ENCODE measurements at places on chromosomes 7 and 10.

DNA sequence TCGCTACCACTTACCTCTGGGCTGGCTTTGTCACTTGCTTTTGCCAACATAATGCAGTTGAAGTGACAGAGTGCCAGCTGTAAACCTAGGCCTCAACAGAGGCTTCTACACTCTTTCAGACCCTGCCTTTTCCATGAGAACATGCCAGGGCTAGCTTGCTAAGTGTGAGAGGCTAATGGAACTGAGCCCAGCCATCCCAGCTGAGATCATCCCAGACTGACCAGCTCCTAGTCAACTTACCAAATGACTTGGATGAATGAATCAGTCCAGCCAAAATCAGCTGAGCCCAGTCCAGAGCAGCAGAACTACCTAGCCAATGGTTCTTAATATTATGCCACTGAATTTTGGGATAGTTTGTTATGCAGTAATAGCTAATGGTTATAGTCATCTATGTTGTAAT lies 34.7 kb upstream of the MKLN1 start:
- no peak for DNase-seq

GRCh38 chr10:103685880-103686669 lies 169.3 kb downstream of the SH3PXD2A start:
- DNase-seq = peak; percentile 62

GRCh38 chr7:145860809-145861208 lies 255.8 kb upstream of the CNTNAP2 start:
- DNase-seq = no peak

DNA sequence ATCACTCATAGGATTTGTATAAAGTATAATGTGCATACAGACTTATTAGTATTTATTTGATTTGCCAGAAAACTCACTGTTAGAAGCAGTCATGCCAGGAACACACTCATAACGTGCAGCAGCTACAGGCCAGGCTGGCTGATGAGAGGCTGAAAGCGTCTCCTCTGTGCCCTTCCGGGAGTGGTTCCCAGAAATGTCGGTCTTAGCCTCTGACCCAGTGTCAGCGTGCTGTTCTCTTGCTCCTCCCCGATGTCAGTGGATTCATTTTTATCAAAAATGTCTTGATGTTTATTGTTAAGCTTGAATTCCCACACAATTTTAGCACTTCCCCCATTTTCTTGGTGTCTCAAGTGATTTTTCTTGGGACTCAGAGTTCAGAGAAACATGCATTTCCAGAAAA lies 33.3 kb upstream of the GARS1 start:
- no peak for DNase-seq

GRCh38 chr7:17084166-17084475 lies 202.3 kb upstream of the AGR3 start:
- DNase-seq = no peak

DNA sequence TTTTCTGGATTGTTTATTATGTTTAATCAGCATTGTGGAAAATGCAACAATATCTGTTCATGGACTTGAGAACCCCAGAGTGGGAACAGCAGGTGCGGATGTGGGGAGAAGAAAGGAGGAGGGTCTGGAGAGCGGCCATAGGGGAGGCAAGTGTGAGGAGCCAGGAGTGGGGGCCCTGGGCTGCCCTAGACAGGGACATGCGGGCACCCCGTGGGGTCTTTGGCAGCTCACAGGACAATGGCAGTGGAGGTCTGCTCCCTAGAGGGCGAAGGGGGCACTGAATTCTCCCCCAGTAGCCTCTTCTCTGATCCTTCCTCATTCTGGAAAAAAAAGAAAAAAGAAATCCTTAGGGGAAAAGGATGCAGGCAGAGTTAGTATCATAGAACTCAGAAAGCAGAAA lies 8.9 kb downstream of the TMEM176B start:
- DNase-seq = no peak

DNA sequence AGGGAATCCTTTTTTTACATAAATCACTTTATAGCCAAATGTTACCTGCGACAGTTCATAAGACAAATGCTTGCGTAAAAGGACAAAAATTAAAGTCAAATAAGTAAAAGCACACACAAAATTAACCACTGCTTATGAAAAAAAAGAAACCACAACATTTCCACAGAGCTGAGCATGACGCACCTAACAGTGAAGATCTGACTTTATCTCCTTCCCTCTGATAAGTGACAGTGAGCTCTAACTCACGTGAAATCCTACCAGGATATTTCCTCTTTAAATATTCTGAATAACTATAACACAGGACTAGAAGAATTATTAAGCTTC lies 225.5 kb downstream of the SFMBT2 start:
- DNase-seq = no peak

DNA sequence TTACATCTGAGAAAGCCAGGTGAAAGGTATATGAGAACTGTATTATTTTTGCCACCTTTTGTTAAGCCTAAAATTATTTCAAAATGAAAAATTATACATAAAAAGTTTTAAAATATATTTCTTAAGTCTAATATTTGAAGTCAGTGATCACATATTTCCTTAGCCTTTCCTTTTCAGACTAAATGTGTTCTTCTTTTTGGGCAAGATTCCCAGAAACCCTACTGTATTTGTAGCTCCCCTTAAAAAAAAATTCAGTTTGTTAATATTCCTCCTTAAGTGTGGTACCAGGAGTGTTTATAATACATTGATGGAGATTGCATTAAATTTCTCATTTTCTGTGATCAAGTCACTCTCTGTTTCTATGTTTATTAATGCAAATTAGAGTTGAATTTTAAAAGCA lies 22.8 kb downstream of the DNAJC1 start:
- DNase-seq = no peak

- no peak for DNase-seq
Observed at GRCh38 chr10:125134916-125135770, 25.2 kb downstream of the CTBP2 start.

- DNase-seq = no peak
Observed at GRCh38 chr10:42929993-42930392, 146.9 kb upstream of the RET start.

- no peak for DNase-seq
Observed at GRCh38 chr10:35202050-35202449, 75.4 kb downstream of the CREM start.

DNA sequence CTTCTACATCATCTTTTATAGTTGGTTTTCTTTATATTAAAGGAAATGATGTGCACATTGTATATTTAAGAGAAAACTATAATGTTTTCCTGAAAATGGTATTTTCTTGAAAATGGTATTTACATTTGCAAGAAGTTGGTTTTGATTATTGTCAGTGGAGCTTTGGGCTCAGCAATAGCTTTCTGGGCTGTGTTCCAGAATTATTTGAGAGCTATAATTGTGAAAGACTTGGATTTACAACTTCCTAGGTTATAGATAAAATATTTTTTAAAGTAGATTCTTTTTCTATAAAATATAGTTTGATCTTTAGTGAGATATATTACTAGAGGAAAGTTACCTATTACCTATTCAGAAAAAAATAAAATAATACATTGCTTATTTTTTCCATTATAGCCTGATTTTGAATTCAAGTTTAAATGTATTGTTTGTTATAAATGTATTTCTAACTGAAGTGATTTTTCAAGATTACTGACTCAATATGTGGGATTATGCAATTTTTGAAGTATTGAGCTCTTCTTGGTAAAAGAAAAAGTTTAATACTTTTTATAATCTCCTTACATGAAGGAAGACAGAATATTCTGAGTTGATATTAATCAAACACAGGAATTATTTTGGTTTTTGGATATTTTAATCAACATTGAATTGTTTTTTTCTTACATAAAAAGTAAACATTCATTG lies 20.2 kb downstream of the GNAI1 start:
- no peak for DNase-seq

DNA sequence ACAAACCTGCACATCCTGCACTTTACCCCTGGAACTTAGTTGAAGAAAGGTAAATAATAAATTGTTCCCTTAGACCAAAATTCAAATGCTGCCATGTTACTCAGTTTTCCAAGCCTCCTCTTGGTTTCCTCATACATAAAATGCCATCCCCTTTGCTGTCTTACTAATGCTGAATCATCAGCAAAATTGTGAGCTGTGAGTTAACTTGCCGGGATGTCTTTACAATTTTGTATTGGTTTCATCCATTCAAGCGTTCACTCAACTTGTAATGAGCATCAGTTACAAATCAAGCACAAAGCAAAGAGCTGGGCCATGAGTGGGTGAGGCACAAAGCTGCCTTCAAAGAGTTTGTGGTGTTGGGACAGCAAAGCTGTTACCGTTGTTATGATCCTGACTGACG lies 395.8 kb upstream of the ZMIZ1 start:
- no peak for DNase-seq

DNA sequence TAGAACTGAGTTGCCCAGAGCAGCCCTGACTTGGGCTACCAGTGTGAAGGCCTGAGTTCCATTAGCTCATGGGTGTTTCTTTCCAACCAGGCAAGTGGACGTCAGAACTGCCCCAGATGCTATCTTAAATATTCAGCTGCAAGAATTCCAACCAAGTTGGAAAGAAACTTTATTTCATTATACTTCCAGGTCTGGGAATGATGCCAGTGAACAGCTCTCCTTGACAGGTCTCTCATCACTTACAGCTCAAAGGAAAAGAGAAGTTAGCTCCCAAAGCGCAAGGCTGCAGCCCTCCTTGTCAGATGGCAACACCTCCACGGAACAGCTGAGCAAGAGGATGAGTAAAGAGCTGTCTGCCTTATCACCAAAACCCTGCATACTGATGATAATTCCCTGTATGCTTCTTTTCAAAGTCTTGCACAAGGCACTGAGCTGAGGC lies 255.5 kb upstream of the AOAH start:
- no peak for DNase-seq

GRCh38 chr10:117972168-117972837 lies 74.4 kb downstream of the RAB11FIP2 start:
- DNase-seq = no peak

DNA sequence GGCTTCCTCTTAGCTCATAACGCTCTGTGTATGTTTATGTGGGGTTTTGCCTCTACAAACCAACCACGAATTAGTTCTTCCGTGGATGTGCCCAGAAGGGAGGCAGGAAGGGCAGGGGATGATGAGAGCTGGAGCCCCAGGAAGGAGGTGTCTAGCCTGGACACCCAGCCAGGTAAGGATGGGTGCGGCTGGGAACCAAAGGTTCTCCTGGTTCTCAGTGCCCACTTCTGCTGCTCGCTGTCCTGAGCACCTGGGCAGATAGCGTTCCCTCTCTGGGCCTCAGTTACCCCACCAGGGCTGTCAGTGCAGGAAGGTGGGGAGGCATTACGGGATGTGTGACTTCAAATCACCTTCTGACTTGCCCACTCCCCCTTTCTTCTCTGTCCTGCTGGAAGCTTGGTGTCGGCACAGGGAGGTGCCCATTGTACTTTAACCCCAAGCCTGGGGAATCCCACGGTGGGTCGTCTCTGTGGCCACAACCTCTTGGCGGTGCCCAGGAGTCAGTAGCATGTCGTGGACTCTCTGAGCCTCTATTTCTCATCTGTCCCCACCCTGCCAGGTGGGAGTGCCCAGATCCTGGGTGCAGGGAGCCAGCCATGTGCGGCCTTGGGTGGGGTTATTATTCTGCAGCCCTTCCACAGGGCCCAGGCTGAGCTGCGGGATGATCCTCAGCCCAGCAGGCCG lies 18.7 kb upstream of the PCBD1 start:
- no peak for DNase-seq

GRCh38 chr7:5495581-5496375 lies 72.1 kb upstream of the TNRC18 start:
- no peak for DNase-seq

DNA sequence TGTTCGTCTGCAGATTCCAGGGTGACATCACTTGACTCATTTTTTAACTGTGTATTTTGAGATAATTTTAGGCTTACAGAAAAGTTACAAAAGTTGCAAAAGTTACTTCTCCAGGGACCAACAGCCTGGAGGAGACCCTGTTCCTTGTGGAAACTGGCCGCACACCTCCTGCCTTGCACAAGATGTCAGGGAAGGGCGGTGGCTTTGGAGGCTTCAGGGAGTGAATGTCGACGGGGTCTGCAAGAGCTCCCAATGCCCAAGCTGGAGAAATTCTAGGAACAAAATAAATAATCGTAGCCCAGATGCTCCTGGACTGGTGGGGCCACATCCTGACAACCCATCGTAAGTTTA lies 62.2 kb upstream of the FAM20C start:
- DNase-seq = no peak

DNA sequence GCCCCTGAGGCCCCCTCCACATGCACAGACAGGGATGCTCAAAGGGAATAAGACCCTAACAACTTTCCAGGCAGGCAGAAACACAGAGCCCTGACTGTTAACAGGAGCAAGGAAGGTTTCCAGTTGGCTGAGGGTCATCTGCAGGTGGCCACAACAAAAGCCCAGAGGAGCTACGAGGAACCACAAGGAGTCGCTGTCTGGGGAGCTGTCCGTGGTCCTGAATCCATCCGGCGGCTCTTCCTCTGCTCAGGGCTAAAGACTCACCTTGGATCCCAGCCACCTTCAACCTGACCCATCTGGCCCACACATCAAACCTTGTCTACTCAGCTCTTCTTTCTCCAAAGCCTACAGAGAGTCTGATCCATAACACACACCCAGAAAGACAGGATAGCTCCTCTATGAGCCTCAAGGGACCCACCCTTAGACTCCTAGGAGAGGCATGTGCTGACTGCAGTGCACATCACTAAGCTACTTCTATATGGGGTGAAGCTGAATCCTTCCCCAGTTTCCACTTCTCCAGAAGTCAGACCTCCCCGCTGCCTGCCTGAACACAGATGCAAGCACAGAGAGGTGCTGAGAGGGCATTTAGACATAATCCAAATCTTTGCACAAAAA lies 104.0 kb downstream of the SLIT1 start:
- DNase-seq = peak; percentile 28

GRCh38 chr10:76396134-76396533 lies 964.7 kb downstream of the LRMDA start:
- no peak for DNase-seq

GRCh38 chr10:113045147-113046055 lies 95.4 kb downstream of the TCF7L2 start:
- no peak for DNase-seq

DNA sequence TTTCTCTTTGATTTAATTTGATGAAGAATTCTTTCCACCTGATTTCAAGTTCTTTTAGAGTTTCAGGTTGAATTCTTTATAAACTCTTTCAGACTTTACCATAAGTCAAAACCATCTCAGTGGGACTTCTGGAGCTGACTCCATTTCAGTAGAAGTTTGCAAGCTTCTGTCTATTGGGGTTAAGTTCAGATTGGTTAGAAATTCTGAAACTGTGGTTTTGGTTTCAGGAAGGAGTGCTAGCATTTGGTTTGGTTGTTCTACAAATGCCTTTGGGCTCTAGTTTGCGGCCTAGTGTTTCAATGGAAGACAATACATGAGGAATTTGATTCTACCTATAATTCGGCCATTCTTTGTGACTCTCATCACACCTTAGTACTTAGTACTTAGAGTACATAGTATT lies 176.8 kb upstream of the RHOBTB1 start:
- DNase-seq = no peak

Data from stimulated activated CD8-positive, alpha-beta memory T cell treated with anti-CD3 and anti-CD28 coated beads, Interleukin-7, amount 100 ng/mL, for 1 hour (primary cell).